Fibroblast of the aortic adventitia (primary cell): ENCODE measurements at places on chromosomes 3 and 15.

DNA sequence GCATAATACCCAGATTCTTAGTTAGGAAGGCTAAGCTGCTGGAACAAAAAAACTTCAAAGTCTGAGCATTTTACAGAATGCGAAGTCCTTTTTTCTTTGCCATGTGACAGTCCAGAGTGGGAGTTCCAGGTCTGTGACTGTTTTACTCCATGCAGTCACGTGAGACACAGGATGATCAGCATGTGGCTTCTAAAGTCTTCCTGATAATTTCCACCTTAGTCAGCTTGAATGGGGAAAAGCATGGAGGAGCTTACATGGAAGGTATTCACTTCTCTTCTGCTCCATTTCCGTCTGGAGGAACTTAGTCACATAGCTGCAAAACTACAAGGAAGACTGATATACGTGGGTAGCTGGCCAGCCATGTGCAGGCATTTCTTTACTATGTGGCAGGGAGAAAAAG is 1.7 kb downstream of the SNTN start:
- DNase-seq, result peak; percentile 8

DNA sequence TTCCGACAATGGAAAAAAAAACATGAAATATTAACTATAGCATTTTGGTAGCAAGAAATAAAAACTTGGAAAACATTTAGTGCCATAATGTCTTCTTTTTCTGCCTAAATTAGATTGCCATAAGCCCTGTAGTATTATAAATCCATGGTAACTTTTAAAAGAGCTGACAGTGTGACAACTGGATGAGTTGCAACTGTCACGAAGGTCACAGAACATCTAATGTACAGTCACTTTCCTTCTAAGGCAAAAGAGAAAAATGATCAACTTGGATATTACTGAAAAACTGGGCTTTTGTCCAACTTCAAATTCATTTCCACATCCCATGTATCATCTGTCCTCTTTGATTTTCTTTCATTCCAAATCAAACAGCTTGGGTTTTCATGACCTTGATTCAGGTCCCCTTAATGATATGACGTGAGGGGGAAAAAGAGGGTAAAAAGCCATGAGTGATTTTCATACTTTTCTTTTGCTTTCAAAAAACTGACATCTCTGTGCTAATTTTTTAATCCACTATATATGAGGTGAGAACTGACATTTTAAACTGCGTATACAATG is 602 bp downstream of the CPB1 start:
- DNase-seq, result no peak

GRCh38 chr15:50828610-50829206 is 63.2 kb upstream of the SPPL2A start:
- peak; percentile 88 for DNase-seq

DNA sequence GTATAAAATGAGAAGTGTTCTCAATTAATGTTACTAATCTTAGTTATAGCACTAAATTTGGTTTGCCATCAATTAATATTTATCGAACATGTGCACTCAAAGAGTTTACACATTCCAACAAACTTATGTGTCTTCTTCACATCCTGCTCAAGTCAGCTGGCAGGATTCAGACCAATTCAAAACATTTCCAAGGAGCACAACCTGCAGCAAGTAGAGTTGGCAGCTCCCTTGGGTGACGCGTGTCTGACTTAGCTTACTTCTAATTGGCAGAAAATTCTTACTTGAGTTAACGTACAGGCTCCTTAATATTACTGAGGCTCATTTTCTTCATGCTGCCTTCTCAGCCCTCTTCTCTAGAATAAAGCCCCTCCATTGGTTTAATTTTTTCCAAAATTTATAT is 110.4 kb upstream of the PFN2 start:
- DNase-seq, result peak; percentile 66

GRCh38 chr3:58570851-58571250 is 6.3 kb downstream of the FAM107A start:
- DNase-seq, result no peak

- DNase-seq, result no peak
These were observed 13.5 kb downstream of the MCCC1 start for GRCh38 chr3:183085634-183086390.

GRCh38 chr3:49534581-49535441 is 19.5 kb upstream of the BSN start:
- DNase-seq, result no peak

- DNase-seq, result peak; percentile 45
These were observed 3.1 kb upstream of the C3orf33 start for GRCh38 chr3:155809181-155809580.

DNA sequence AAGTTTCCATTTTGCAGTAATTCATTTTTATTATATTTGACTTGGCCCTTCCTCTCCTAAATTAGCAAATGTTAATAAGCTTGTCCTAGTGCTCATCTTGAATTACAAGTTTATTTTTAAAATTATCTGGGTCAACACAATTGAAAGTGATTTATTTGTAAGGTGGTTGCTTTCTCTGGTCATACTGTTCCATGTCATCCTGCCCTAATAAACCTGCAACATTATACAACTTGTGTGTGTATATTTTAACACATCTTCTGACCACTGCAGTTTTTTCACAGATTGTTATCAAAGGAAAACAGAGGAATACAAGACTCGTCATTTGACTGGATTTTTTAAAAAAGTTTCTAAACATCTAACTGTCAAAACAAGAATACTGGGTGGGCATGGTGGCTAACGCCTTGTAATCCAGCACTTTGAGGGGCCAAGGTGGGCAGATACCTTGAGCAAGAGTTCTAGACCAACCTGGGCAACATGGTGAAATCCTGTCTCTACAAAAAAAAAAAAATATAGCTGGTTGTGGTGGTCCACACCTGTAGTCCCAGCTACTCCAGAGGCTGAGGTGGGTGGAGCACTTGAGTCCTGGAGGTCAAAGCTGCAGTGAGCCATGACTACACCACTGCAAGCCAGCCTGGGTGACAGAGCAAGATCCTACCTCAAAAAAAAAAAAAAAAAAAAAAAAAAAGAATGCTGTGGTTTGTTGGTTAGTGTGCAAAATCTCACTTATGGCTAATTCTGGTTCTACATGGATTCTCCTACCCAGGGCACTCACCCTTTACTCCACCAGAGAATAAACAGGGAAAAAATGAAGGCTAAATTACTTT is 5.0 kb upstream of the LRRFIP2 start:
- DNase-seq, result no peak

GRCh38 chr3:126951561-126951960 is 31.4 kb upstream of the PLXNA1 start:
- DNase-seq, result no peak

DNA sequence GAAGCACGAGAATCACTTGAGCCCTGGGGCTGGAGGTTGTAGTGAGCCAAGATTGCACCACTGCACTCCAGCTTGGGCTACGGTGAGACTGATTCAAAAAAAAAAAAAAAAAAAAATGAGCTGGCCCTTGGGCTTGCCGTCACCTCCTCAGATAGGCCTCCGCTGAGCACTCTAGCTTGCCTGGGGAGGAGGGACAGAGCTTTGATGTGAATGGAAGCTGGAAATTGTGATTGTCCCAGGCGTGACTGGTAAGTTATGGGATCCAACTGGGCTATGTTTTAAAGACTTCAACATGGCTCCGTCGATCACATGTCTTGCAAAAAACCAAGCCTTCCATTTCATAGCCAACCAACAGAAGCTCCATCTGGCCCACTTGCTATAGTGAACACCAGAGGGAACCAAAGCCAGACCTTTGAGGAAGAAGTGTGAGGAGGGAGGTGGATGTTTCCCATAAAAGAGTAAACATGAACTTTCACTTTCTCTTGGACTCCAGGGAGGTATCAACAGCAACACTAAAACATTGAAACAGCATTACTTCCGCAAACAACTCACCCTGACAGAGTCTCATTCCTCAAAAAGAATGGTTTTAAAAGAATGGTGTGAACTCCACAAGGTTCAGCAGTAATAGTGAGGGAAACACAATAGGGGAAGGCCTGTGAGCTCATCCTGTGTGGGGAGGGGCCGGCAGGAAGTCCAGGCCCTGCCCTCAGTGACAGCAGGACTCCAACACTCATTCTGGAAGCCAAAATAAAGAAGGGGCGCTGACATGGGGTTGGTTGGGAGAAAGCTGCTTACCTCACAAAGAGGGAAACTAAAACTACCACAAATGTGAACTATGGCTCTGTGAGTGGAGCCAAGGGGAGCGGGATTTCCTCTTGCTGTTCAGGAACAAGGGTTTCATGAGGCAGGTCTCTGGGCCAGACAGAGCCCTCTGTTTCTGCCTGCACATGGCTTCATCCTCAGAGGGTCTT is 59.2 kb upstream of the IL12A start:
- DNase-seq, result peak; percentile 72

DNA sequence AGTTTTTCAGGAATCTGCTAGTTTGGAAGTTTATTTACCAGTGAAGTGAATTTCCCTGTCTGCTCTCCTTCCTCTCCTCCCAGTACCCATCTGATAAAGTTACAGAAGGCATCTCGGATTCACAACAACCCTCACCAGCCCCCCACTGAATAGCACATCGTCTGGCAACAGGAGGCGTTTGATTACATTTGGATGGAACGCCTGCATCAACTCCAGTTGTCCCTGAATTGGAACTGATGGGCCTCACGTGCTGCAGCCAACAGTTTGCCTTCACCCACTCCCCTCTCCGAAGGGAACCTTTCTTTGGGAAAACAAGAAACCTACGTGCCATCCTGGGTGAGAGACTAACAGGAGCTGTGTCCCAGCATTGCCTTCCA is 59.5 kb upstream of the BCL6 start:
- DNase-seq, result no peak

- no peak for DNase-seq
These were observed 101.9 kb downstream of the CHDH start for GRCh38 chr3:53744351-53744750.

- DNase-seq, result no peak
These were observed 44.6 kb upstream of the PGPEP1L start for GRCh38 chr15:99052205-99052604.

DNA sequence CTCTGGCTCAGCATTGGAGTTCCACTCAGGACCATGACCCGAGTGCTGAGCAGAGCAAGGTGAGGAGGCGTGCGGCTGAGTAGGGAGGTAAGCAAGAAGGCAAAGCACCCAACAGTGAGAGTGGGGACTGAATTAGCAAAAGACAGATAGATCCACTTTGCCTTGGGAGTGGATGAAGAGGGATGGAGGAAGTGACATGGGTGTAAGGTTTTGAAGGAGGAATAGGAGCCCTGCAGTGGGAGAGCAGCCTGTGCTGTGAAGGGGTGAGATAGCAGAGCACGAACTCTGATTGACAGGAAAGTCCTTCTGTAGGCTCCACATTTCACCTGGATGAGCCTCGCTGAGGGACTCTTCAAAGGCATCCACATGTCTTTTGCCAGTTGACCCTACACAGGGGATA is 522.6 kb downstream of the NTRK3 start:
- DNase-seq, result no peak

- peak; percentile 2 for DNase-seq
These were observed 861.6 kb upstream of the DPPA4 start for GRCh38 chr3:110198717-110199587.

GRCh38 chr3:14765576-14766427 is 53.0 kb upstream of the FGD5 start:
- no peak for DNase-seq

DNA sequence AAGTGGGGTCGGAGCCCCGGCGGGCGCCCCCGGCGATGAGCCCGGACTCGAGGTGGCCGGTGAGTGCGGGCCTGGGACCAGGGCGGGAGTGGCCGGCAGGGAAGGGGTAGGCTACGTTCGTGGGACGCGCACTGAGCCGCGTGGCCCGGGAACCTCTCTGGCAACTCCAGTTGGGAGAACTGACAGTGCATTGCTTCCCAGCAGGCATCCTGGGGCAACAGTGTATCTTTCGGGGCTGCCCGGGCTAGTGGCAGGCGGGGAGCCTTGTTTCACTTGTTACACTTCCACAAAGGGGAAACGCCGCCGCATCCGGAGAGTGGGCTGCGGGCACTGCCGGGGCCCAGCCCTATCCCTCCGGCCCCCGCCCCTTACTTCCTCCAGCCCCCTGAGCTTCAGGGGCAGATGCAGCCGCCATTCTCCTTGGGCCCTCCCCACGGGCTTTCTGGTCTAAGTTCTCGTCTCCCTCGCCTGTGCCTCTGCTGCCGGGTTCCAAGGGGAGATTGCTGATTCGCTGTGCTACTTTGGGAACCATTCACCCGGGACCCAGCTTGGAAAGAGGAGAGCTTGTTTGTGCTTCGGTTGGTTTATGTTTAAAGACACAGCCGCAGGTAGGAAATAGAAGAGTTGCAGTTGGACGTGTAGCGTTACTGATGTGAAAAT is 675 bp downstream of the BRPF1 start:
- DNase-seq, result no peak

DNA sequence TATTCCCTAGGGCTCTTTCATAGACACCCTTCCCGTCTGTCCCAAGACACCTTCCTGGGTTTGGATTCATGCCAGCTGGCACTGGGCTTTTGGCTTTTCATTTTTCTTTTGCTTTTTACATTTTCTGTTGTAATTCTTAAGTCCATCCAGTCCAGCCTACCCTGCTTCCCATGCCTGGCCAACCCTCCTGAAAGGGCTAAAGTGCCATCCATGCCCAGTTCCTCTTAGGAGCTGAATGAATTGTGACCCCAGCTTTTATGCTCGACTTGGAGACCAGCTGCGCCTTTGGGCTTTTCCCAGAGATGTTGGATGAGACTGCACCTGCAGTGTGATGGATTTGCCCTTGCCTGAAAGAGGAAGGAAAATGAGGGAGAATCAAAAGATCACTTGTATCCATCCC is 25.8 kb downstream of the LRRN1 start:
- DNase-seq, result no peak

GRCh38 chr15:23118208-23118607 is 18.4 kb downstream of the GOLGA6L1 start:
- no peak for DNase-seq

GRCh38 chr3:34073961-34074360 is 275.5 kb downstream of the PDCD6IP start:
- no peak for DNase-seq

DNA sequence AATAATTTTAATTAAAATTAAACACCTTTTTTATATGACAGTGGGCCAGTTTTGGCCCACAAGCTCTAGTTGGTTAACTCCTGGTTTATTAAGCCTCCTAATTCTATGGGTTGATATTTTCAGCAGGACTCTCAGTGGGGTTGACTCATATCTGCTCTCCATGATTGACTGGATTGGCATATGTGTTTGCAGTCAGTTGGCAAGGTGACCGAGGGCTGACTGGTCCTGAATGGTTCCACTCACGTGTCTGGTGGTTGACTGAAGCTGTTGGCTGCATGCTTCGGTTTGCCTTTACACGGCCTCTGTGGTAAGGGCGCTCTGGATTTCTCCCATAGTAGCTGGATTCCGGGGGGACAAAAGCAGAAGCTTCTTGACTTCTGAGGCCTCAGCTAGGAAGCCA is 65.3 kb upstream of the ZNF280D start:
- no peak for DNase-seq

DNA sequence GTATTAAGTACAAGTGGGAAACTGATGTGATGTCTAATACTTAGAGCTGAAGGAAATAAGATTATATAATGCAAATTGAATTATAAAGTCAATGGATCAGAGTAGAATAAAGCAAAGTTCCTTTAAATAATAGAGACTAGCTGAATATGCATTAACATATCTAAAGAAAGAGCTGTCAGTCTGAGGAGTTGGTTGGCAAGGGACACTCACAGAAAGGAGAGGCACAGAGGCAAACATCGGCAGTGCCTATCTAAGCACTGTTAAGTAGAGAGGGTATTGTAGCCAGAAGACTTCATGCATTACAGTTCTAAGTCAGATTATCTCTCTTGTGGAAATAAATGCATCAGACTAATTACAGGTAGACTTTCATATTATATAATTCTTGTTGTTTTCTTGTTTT is 16.6 kb downstream of the NRG4 start:
- no peak for DNase-seq
